Retina (tissue), 1 donor: ENCODE measurements at places on chromosomes 5 and 9.

DNA sequence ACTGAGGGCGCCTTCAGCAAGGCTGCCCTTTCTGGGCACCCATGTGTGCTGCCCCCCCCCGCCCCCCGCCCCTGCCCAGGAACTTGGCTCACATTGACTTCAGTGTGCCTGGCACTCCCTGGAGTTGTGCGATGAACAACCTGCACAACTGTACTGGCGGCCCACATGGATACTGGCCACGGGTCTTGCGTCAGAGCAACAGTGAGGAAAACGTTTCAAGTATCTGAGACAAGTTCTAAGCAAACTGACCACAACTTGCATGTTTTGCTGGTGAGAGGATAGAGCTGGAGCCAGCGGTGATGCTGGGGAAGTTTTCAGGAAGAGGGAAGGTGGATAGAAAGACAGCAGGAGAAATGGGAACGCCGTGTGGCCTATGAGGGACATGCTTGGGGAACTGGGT lies 45.4 kb downstream of the HABP4 start:
- DNase-seq = no peak

DNA sequence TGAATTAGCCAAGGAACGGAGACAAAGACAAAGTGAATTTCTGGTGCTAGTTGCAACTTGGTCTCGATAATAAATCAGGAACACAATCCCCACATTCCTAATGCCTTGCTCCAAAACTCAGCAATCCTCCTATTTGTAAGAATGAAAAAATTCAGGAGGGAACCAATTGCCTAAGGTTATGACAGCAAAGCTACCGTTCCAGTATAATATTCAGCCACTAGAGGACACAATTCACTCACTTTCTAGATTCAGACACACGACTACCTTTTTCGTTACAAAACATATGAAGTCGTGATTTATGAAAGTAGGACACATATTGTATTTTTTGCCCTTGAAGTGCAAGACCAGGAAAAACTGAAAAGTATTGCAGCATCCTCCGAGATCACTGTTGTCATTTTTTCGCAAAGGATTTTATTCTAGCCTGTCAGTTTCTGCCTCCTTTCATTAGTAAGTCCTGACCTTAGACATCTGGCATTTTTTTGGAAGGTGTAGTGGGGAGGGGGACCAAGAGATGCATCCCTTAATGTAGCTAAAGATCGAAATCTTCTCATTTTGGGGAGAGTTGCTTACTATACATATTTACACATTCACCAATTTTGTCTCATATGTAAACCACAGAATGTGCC lies 133.1 kb downstream of the DOCK8 start:
- peak; percentile 38 for DNase-seq

DNA sequence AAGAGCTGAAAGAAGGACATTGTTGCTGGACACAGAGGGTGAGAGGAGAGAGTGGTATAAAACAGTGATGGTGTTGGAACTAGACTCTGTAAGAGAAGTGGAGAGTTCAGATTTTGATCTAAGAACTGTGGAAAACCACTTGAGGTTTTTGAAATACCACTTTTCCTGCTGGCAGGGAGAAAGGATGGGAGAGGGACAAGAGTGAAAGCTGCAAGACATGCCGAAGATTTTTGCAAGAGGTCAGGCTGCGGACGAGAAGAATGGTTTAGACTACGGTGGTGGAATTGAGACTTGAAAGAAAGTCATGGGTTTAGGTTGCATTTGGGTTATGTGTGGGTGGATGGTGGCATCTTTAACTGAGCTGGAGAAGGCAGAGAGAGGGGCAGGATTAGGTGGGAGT lies 202.2 kb upstream of the RPS23 start:
- DNase-seq = no peak

GRCh38 chr9:87827341-87827740 lies 55.3 kb upstream of the SPATA31E1 start:
- DNase-seq = no peak

DNA sequence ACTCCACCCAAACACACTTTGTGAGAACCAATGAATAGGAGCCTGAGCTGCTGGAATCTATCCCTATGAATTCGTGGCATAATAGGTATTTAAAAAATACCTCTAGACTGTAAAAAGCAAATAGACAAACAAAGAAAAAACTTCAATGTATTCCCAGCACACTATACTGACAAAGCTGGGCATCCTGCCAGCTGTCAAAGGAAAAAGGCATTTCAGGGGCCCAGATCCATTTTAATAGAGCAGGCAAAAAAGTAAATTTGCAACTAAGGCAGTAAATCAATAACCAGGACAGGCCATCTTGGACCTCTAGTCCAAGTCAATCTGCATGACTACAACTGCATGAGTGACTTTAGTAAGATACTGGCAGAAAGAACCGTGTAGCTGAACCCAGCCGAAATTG lies 25.6 kb upstream of the LARP1 start:
- no peak for DNase-seq
